DND-41 (cell line): ENCODE measurements at places on chromosomes 5 and 9.

- no peak for DNase-seq
These were observed 58.2 kb downstream of the ZNF618 start for GRCh38 chr9:113934167-113934828.

DNA sequence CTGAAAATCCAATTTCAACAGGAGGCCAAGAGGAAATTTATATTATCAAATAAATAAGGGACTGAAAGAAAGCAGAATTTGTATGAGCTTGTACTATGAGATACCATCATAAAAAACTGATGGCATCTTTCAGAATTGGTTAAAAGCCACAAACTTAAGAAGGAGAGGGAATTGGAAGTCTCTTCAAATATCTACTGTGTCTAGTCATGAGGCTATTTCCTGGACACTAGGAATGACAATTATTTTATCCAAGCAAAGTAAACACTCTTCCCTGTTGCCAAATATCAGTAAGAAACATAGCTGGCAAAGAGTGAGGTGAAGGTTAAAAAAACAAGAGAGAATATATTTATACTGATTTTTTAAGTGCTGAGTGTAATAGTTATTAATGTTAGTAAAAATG is 101.5 kb upstream of the ARRDC3 start:
- no peak for DNase-seq

DNA sequence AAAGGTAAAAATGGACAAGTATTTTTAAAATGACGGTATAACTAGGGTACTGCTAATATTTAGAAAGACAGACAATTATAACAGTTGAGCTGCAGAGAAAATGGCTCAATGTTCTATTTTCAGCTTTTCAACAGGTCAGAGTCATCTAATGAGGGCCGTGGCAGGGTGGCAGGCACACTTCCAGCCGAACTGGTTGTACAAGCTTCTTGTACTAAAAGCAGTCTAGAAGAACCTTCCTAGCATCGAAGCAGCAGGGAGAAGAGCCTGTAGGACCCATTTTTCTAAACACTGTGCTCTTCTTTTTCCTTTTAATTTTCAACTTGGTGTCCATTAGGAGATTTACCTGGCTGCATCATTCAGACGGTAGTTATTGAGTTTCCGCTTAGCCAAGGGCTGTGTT is 85.6 kb downstream of the SLC28A3 start:
- no peak for DNase-seq

- DNase-seq, result no peak
These were observed 199.8 kb upstream of the PTGER4 start for GRCh38 chr5:40479939-40480338.

- no peak for DNase-seq
These were observed 332.6 kb upstream of the SMC2 start for GRCh38 chr9:103761466-103761865.

DNA sequence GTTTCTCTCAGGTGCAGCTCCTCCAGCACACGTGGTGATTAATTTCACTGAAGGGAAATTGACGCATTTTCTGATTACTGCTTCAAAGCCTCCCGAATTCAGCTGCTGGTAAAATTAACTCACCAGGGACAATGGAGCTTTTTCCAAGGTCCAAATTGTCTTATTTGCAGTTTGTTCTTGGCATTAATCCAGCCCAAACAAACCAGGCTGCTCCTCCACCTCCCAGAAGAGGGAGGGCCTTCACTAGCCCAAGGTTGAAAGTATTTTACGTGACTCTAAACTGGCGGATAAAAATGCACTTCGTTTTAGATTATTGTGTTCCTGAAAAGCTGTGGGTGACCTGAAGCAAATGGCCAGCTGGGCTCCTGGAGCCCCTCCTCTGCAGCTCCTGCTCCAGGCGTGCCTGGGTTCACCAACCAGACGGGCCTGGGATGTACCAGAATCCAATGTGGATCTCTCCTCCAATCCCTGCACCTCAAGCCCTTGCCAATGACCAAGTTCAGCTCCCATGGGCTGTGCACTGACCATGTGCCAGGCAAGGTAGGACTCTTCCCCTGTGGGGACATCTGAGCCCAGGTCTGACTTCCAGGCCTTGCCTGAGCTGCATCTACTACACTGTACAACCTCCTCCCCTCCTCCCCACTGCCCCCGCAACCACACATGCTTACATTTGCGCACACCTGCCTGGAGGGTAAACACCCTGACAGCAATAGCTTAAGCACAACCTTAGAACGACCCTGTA is 193.4 kb downstream of the CDK5RAP2 start:
- no peak for DNase-seq

GRCh38 chr5:5678909-5679308 is 256.4 kb downstream of the ICE1 start:
- no peak for DNase-seq

- no peak for DNase-seq
These were observed 236.9 kb downstream of the GLIS3 start for GRCh38 chr9:4062966-4063365.

GRCh38 chr9:82170866-82171265 is 182.3 kb downstream of the SPATA31D1 start:
- DNase-seq, result no peak

GRCh38 chr9:23747088-23748075 is 78.7 kb downstream of the ELAVL2 start:
- DNase-seq, result no peak

GRCh38 chr9:7841831-7842230 is 42.3 kb upstream of the DMAC1 start:
- DNase-seq, result no peak

DNA sequence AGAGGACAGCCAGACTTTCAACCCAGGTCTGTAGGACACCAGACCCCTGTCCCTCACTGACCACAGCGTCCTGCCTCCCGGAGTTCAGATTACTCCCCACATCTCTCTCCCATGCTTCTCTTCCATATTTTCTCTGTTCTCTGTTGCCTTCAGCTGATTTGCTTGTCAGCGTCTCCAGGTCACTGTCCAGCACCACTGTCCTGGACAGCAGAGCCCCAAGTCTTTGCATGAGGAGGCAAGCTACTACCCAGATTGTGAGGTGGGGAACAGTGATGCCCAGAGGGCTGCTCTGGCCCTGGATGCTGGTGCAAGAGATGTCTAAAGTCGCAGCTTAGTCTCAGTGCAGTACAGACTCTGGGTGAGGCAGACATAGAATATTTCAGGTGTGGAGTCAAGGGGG is 48.0 kb upstream of the C5orf58 start:
- DNase-seq, result no peak

GRCh38 chr9:91163773-91164471 is 197.8 kb downstream of the AUH start:
- DNase-seq, result no peak

- no peak for DNase-seq
These were observed 58.9 kb downstream of the DOCK2 start for GRCh38 chr5:169695919-169696490.

DNA sequence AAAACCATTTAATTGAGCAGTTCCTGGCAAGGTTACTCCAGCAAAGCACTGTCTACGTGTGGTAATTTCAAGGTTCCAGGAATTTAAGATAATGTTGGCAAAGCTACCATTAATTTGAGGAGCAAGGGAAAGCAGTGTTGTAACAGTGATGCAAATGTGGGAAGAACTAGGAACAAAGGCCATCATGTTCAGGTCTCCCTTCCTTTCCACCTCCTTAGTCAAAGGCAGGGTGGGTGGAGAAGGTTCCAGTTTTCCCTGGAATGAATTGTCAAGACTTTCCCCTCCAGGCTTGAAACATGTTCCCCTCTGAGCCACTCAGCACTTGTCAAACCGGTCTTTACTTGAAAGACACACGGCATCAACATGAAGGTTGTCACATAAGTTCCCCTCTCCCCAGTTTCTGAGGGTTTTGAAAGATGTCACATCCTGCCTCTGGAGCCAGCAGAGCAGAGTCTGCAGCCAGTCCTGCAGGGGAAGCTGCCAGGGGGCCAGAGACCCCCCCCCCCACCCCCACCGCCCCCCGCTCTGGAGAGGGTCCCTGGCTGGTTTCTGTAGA is 226.0 kb downstream of the GAS1 start:
- DNase-seq, result peak; percentile 16

GRCh38 chr5:180620014-180620413 is 28.7 kb upstream of the SCGB3A1 start:
- DNase-seq, result no peak

- no peak for DNase-seq
These were observed 78.1 kb upstream of the PITX1 start for GRCh38 chr5:135112008-135112725.

GRCh38 chr5:135329066-135329912 is 69.7 kb downstream of the MACROH2A1 start:
- no peak for DNase-seq

- DNase-seq, result no peak
These were observed 1.1 kb downstream of the PRR7 start for GRCh38 chr5:177447611-177448243.

GRCh38 chr9:127295005-127295404 is 30.4 kb downstream of the GARNL3 start:
- DNase-seq, result no peak

- peak; percentile 60 for DNase-seq
These were observed 59.9 kb upstream of the TLR4 start for GRCh38 chr9:117644133-117644931.

- DNase-seq, result no peak
These were observed 1.8 kb downstream of the SUB1 start for GRCh38 chr5:32587067-32587551.

GRCh38 chr5:136079195-136079985 is 50.6 kb downstream of the TGFBI start:
- DNase-seq, result no peak

GRCh38 chr9:116247284-116247683 is 93.7 kb downstream of the PAPPA start:
- no peak for DNase-seq

DNA sequence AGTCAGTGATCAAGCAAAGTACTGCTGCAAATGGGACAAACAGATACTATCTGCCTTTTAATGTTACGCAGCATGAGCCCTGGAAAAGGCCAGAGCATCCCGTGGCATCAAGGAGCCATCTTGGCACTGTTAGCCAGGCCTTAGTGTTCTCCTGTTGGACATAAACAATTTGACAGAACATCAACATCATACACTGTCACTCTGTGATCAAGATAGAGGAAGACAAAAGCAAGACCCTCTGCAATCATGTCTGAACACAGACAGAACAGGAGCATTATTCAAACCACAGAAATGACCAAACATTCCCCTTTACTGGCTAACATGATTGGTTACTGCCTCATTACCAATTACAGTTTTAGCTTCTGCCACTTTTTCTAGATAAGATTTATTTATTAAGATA is 21.2 kb upstream of the ROPN1L start:
- DNase-seq, result no peak

- no peak for DNase-seq
These were observed 298.2 kb downstream of the MAN2A1 start for GRCh38 chr5:109987970-109988369.

DNA sequence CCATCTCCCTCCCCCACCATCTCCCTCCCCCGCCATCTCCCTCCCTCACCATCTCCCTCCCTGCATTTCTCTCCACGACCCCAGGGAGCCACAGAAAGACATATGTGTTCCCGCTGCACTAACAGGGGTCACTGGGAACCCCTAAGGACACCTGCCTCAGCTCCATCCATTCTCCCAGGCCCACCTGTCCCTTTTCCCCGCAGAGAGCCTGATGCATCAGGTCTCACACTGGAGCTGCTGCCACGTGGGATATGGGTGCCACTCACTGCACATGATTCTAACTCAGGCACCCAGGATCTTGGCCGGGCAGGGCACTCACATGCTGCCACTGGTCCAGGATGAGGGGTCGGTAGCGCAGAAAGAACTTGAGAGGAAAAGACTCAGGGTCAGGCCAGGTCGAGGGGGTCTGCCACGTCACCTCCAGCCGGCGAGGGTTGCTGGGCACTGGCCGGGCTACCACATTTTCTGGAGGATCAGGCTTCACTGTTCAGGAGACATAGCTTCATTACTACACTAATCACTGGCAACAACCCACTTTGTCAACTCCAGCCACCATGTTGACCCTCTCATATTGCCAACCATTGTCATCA is 33.2 kb upstream of the ENHO start:
- no peak for DNase-seq

DNA sequence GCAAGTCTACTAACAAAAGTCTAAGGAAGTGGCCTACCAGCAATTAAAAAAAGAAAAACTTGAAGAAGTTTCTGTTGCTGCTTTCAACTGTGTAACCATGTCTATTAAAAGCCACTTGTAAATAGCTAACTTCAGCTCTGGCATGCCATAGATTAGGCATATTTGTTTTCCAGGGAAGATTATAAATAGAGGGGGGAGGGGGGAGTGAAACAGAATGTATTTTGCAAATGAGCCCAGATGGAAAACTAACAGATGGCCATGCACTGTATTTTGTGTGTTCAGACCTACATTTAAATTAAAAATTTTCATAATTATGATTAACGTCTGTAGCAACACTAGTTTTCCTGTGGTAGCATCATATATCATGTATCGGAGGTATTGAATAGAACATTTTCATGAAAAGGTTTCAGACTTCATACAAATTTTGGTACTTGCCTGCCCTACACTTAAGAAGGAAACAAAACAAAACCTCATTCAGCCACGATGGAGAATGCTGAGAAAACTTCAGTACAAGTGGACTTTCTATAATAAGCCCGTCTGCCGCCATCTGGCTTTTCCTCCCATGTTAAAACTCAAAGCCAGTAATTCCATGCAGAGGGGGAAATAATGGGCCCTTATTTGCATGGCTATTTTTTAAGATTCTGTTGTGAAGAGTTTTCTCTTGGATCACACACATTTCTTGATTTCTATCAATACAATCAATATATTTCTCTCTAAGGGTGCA is 220.4 kb upstream of the SMARCA2 start:
- no peak for DNase-seq

DNA sequence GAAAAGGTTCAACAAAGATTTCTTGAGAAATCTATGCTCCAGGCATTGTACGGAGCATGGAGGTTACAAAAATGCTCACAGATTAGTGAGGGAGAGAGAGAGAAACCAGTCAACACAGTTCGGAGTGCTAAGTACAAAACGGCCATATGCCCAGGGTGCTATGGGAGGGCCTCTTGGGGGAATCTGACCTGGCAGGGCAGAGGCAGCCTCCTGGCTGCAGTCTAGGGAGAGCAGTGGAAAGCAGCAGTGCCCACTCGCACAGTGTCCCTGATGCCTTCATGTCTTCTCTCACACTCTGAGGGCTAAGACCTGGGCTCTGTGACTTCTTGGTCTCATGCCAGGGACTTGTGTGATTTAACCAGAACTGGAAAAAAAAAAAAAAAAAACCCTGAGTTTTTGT is 29.8 kb upstream of the SMC5 start:
- no peak for DNase-seq

- DNase-seq, result no peak
These were observed 18.6 kb upstream of the MAN2A1 start for GRCh38 chr5:109671136-109671535.

DNA sequence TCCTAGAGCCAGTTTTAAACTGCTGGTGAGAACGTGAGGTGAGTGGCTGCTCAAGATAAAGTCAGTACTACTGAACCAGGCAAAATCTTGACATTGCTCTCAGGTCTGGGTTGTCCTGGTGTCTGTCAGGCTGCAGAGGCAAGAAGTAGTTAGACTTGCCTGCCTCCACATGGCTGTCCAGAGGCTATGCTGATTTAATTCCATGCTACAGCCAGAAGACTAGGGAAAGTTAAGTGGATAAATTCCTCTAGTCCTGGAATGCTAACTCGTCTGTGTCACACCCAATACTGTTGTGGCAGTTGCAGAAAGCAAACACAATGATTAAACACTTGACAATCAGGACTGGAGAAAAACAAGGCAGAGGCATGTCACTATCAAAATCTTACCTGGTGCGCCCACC is 118.9 kb downstream of the ACER2 start:
- DNase-seq, result no peak

GRCh38 chr5:168802337-168802736 is 223.2 kb upstream of the PANK3 start:
- DNase-seq, result no peak

- DNase-seq, result no peak
These were observed 20.3 kb downstream of the FAM81B start for GRCh38 chr5:95411474-95411873.
